ENCODE measurements at places on chromosomes 5 and 9.

- no peak for DNase-seq
These were observed 71.9 kb downstream of the SFXN1 start for GRCh38 chr5:175550055-175550805.

GRCh38 chr5:81212211-81212751, 20.8 kb upstream of the CKMT2 start:
- no peak for DNase-seq

- no peak for DNase-seq
These were observed 26.4 kb downstream of the TMOD1 start for GRCh38 chr9:97527626-97528528.

DNA sequence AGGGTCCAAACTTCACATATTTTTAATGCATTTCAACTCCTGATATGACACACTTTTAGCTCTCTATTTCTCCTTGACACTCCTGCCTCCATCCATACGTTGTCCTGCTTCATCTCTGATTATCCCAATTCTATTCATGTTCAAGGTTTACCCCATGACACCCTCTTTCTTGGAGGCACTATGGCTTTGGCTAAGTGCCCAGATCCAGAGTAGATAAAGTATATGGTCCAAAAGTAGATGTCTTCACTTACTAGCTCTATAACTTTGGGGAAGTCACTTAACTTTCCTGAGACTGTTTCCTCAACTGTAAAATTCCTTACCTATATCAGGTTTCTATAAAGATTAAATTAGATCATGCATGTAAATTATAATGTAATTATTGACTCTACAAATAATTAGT, 36.1 kb downstream of the SLC22A5 start:
- DNase-seq, result no peak

DNA sequence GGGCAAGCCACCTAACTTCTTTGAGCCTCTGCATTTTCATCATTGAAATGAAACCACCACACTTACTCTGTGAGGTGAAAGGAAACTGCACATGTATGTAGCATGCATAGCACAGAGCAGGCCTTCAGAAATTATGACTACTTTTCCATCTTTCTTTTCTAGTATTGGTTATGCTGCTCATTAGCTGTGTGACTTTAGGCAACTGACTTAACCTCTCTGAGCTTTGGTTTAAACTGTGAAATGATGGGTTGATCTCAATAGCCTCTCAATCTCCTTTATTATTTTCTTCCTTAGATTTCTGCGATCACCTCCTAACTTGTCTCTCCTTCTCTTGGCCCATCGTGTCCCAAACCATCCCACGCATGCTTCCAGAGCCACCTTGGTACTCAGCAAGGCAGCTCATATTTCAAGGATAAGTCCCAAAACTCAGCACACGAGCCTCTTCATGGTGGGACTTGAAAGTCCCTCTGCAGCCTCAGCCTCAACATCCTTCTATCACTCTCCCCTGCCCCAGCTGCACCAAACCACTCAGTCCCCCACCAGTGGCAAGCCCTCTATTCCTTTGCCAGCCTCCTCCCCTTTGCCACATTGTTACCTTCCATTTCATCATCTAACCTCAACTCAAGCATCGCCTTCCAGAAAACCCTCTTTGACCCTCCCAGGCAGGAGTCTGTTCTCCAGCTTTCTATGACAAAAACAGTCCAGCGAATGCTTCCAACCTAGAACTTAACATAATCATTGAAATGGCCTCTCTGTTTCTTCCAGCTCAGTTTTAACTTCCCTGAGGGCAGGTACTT, 60.3 kb upstream of the DNAH5 start:
- no peak for DNase-seq

GRCh38 chr9:98326459-98327248, 71.2 kb upstream of the TBC1D2 start:
- no peak for DNase-seq

DNA sequence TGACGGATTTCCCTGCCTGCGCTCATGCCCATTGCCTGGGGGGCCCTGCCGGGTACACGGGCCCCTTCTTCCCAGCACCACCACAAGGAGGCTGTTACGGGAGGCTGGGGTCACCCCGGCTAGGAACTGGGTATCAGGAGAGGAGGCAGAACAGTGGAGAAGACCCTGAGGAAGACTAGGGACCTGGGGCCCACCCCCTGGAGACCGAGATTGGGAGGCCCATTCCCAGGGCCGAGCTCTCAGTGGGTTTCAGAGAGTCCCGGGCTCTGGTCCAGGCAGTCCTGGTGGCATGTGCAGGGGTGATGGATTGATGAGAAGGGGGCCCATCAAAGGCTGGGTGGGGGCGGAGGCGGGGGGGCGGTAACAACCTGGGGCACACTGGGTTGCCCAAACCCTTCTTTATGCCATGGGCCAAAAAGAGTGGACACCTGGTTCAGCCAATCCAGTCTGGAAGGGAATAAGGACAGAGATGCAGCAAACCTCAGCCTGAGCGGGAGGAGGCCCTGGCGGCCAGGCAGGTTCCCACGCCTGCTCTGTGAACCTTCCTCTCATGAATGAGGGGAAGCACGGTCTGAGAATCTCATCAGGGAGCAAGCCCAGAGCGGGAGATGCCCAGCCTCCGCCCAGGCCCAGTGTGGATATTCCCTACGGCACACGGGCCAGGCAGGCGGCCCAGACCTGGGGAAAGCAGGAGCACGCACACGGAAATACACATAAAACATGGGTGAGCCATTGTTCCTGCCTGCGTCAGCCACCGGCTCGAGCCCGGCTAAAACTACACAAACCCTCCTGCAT, 785 bp upstream of the P4HA2 start:
- no peak for DNase-seq

DNA sequence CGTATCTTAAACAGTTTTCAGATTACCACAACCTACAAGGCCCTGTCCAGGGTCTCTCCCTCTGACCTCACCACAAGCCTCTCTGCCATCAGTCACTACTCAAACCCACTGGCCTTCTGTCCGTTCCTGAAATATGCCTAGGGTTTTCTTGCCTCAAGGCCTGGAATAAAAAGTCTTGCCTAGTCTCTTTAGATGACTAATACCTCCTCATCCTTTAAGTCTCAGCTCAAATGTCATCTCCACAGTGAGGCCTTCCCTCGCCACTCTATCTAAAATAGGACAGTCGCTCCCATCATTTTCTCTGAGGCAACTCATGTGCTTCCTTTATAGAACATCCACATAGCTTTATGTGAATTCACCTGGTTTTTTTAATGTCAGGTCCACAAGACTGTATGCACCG, 5.2 kb downstream of the DENND1A start:
- DNase-seq, result no peak
